ENCODE measurements at places on chromosomes 12 and 14.

DNA sequence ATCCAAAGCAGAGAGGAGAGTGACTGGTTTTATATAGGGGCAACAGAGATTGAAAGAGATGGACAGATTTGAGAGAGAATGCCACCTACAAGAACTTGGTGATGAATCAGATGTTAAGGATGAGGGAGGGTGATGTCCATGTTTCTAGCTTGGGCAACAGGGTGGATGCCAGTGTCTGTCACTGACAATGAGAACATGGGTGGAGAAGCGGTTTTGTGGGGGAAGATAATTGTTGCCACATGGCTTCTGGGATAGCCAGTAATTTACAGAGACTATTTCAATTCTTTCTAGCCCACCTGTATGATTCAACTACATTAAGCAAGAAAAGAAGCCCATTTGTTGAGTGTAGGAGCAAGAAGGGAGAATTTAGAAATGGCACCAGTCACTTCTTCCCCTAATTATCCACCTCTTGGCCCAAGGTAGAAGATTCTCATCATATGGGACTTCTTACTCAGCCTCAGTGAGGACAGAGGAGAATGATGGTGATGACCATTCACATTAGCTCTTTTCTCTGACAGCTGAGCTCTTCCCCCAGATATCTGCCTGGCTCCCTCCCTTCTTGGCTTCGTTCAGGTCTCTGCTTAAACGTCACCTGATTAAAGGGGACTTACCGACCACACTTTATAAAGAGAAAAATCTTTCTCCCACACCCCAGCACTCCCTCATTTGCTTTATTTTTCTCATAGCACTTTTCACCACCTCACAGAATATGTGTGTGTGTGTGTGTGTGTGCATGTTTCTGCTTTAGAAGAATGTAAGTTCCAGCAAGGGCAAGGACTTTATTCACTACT, 117.8 kb downstream of the DUSP6 start:
- DNase-seq, result no peak

DNA sequence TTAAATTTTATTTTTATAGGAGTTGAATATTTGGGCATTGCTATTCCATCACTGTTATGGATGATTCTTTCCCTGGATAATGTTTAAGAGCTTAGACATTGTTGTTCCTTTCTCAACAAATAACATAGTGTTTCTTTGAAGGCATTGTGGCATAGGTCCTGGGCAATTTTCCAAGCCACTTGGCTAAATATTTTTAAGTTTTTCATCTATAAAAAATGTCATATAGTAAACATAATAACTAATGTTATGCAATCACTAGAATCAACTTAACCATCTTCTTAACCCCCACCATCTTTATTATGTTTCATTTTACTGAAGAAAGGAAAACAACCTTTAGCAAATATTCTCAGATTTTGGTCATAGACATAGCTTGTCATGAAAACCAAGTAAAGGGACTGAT, 600.6 kb upstream of the LMO3 start:
- DNase-seq, result no peak

DNA sequence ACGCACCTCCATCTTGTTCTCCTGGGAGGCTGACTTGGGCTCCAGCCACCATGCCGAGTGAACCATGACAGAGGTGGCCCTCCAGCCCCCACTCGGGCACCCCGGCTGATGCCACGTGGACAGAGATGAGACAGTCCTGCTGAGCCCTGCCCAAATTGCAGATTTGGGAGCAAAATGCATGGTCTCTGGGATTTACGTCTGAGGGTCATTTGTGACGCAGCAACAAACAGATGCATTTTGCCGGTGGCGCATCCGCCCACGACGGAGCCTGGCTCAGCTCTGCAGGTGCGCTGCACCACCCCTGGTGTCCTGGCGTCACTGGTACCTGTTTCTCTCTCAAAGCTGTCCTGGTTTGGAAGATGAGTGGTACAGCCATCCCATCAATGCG, 31.1 kb upstream of the INF2 start:
- no peak for DNase-seq

DNA sequence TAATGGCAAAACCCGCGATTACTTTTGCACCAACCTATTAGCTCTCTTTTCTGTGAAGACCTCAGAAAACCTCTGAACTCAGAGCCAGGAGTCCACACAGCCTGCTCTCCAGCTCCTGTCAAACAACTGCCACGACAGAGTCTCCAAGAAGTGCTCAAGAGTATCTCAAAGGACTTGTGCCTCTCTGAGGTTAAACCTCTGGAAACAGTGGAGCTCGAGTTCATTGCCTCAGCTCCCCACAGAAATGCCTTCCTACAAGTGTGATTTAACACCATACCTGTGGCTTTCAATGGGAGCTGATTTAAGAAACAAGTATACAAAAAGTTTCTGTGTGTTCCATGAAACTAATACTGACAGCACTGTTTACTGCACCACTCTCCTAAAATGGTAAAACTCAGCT, 20.1 kb downstream of the ACTN1 start:
- no peak for DNase-seq

- DNase-seq, result no peak
Observed at GRCh38 chr12:79848339-79848738, 86.6 kb downstream of the PPP1R12A start.

DNA sequence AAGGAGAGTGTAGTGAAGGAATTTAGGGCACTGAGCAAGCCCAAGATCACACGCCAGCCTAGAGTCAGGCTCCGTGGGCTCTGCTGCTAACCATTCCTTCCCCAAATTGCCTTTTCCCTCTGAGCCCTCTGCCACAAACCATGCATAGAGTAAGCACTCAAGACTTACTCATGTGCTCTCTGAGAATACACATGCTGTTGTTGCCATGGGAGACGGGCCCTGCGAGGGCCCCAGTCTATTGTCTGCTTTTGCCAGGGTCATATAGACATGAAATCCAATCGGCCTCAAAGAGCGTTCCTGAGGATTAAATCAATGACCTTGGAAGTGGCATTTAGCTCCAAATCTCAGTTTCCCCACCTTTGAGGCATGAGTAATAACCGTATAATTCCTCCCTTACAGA, 48.7 kb upstream of the WSCD2 start:
- no peak for DNase-seq

- DNase-seq, result no peak
Observed at GRCh38 chr14:105205673-105206208, 24.6 kb upstream of the NUDT14 start.

All from activated naive CD4-positive, alpha-beta T cell treated with anti-CD3 and anti-CD28 coated beads, Interleukin-2, amount 50 U/mL, for 72 hours (primary cell).